ENCODE measurements at places on chromosomes 12 and 14. TPM values are rescaled to one million over a fixed set of nuclear protein-coding genes. Genes with fewer than 3 reads are reported as not detected.

The AKAP6 gene
- 2.4 TPM for total RNA-seq

The POLE2 gene
- 40.3 TPM for total RNA-seq

The ADAM21 gene
- 0.21 TPM for total RNA-seq

The SERPINA1 gene
- 4.3 TPM for total RNA-seq

The A2ML1 gene
- not detected for total RNA-seq

The BDKRB2 gene
- 0.10 TPM for total RNA-seq

The ASPG gene
- total RNA-seq, result not detected

The IQSEC3 gene
- total RNA-seq, result 1.0 TPM

The CATSPERB gene
- total RNA-seq, result 0.26 TPM

Measured in activated naive CD4-positive, alpha-beta T cell treated with anti-CD3 and anti-CD28 coated beads for 36 hours (primary cell).